Suprapubic skin (tissue), 4 donors: ENCODE measurements at places on chromosomes 1 and 21.

DNA sequence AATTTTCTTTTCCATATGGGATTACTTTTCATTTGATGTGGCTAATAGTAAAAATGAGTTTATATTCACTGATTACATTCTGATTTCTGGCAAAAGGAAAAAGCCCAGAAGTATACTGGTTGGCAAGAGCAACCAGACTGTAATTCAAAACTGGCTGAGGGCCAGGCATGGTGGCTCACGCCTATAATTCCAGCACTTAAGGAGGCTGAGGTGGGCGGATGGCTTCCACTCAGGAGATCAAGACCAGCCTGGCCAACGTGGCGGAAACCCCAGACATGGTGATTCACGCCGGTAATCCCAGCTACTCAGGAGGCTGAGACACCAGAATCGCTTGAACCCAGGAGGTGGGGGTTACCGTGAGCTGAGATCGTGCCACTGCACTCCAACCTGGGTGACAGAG lies 14.5 kb downstream of the SYT11 start:
- DNase-seq = no peak

DNA sequence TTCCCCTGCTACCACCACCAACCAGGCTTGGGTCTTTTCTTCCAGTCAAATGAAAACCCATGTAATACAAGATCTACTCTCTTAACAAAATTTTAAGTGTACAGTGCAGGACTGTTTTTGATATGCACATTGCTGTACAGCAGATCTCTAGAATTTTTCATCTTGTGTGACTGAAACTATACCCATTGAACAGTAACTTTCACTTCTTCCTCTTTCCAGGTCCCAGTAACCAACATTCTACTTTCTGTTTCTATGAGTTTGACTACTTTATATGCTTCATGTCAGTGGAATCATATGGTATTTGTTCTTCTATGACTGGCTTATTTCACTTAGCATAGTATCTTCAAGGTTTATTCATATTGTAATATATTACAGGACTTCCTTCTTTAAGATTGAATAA lies 45.3 kb upstream of the PLPPR4 start:
- DNase-seq = no peak

- no peak for DNase-seq
Observed at GRCh38 chr1:117371441-117372151, 4.3 kb downstream of the MAN1A2 start.

DNA sequence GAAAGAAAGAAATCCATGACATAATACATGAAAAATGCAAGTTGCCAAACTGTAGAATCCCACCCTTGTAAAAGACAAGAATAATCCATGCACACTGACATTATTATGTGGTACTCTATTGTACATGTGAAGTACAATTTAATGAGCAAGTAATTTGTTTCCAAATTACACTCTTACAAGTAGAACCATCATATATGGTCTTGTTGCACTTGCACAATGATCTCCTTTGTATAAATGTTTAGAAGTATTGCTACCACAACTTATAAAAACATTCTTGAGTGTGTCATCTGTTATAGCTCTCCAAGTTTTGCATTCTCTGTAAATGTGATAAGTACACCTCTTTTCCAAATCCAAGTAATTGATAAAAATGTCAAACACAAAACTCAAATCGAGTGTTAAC lies 29.1 kb upstream of the ZNF281 start:
- DNase-seq = no peak

DNA sequence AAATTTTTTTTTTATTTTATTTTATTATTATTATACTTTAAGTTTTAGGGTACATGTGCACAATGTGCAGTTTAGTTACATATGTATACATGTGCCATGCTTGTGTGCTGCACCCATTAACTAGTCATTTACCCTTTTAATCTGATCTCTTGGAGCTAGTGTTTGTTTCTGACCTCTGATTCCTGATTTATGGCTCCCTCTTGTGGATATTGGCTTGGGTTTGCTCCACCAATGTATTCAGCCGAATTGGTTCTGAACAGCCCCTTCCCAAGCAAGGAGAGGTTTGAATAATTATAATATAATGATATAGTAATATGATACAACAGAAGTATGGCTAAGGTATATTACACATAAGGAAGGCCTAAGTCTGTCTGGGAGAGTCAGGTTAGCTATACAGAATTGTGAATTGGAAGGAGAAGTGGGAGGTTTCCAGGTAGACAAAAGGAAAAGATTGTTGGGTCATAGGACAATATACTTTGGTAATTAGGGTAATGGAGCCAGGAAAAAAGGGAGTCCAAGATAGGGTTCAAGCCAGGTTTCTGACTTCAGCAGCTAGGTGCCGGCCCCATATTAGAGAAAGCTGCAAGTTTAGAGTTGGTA lies 53.1 kb upstream of the HMCN1 start:
- no peak for DNase-seq
